Central memory CD4-positive, alpha-beta T cell (primary cell): ENCODE measurements at places on chromosomes 5 and 9.

GRCh38 chr5:2887481-2888348 lies 136.2 kb upstream of the IRX2 start:
- no peak for DNase-seq

GRCh38 chr9:14189146-14189545 lies 124.8 kb downstream of the NFIB start:
- DNase-seq, result no peak

- peak; percentile 2 for DNase-seq
Measured at GRCh38 chr9:20319641-20320337, 302.5 kb downstream of the MLLT3 start.

DNA sequence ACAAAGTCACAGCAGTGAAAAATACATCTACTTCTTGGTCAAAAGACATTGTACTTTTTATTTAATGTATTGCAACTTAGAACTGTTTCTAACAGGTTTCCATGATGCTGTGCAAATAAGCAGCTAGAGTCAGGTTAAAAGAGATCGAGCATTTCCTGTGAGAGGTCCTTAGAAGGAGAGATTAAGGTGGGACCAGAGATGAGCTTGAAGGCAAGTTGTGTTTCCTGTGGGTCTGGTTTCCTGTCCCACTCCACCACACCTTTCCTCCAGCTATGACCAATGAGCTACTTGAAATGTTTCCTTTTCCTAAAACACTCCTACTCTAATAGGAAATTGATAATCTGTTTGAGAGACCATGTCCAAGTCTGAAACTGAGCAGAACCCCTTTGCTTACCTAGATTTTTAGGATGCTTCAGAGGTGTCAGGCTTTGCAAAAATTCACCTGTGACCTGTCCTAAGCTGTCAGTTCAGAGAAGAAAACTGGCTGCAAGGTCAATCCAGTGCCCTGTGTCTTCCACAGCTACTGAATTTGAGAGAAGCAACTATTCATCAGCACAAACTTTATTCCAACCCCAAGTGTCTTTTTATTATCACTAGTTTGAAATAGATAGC lies 13.1 kb upstream of the RLN1 start:
- DNase-seq, result peak; percentile 21

- no peak for DNase-seq
Measured at GRCh38 chr5:108420158-108420557, 38.3 kb upstream of the FBXL17 start.

GRCh38 chr5:78002690-78003089 lies 226.6 kb upstream of the TBCA start:
- DNase-seq, result no peak

- DNase-seq, result no peak
Measured at GRCh38 chr9:79977510-79978197, 405.9 kb downstream of the TLE4 start.

DNA sequence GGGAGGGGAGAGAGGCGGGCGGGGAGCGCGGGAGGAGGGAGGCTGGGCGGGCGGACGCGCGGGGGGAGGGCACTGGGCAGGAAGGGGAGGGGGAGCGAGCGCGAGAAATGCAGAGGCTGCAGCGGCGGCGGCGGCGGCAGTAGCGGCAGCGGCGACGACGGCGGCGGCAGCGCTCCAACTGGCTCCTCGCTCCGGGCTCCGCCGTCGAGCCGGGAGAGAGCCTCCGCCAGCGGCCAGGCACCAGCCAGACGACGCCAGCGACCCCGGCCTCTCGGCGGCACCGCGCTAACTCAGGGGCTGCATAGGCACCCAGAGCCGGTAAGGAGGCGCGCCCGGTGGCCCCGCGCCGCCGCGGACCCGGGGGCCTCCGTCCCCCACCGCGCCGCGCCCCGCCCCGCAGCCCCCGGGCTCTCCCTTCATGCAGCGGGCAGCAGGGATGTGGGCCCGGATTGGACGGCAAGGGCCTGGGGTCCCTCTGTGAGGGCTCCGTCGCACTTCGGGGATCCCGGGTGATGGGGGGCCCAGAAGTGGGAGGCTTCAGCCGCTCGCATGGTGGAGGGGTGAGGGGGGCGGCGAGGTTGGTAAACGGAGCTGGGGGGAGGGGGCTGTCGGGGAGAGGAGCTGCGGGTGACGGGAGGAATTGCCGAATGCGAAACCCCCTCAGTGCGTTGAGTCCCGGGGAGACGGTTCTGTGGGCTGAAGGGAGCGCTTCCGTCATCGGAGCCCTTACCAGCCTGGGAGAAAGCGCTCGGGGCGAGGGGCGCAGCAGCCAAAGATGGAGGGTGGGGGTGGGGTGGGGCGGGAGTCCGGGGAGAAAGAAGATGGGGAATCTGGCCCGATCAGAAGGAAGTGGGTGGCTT lies at the start of gene BASP1:
TSS of gene BASP1 (plus strand) at position 139 of the 860 bp plus-strand sequence. CDS start 57,586 bp downstream, outside the sequence.
- DNase-seq, result peak; percentile 5

DNA sequence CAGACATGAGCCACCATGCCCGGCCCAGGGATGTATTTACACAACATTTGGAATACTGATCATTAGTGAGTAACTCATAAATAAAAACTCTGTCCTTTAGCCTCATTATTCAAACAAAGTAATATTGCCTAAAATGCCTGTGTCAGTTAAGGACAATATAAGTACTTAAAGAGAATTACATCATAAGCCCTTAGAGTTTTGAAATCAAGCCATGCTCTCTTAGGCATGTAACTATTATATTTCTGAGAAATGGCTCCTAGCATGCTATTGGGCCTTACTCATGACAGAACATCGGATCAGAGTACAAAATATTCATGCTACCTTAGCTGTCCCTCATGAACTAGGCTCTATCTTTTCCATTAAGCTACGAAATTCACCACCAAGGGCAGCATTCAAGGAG lies 309.3 kb downstream of the CHSY3 start:
- no peak for DNase-seq

- no peak for DNase-seq
Measured at GRCh38 chr9:86034863-86035734, 64.3 kb downstream of the GOLM1 start.

DNA sequence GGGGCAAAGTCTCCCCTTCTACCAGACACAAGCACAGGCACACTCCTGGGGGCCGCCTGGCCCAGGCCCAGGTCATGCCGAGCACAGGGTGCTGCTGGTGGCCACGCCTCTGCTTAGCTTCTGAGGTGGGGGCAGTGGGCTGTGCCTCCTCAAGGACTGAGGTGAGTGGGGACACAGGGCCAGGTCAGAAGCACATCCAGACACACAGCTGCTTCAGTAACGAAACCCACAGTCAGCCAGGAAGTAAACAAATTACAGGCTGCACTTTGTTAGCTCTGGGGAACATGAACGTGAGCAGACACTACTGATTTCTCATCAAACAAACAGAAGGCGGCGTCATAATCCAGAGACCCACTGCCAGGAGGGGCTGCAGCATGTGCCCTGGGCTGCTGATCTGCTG lies 192.4 kb downstream of the HSPA4 start:
- DNase-seq, result no peak

DNA sequence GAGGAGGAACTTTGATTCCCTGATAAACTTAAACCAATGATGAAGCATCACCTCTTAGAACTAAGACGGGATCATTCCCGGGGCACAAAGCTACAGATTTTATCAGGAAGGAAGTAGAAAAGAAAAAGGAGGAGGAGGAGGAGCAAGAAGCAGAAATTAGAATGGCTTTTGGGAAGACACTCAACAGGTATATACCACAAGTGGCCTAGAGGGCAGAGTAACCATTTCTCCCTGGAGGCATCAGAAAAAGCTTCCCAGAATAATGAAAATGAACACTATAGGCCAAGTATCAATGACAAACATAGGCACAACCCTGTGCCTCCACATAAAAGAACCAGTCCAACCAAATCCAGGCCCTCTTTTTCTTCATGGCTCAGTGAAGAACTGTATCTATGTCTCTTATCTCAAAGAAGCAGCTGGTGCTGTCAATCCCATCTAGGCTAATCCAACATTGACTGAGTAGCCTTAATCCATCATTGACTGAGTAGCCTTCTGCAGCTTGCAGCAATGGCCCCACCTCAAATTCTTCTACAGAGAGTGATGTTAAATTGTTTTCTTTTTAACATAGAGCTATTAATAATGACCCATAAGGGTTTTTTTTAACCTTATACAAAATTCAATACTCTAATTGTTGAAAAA lies 178.8 kb upstream of the KIF2A start:
- DNase-seq, result no peak

- DNase-seq, result no peak
Measured at GRCh38 chr9:97551308-97551707, 49.8 kb downstream of the TMOD1 start.

DNA sequence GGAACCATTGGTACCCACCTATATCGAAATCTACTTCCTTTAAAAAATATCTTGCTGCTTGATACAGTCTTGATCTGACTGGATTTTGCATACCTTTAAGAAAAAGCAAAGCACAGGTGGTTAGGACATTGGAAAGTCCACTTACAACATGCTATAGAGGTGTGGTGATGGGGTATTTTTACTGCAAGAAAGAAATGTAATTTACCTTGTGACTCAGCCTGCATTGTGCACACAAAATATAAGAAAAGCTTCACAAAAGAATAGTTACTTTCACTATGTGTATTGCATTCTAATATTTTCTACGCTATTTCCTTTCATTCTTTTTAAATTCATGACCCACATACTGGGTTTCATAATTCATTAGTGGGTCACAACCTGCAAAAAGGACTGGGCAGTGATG lies 236.2 kb upstream of the RASEF start:
- no peak for DNase-seq

DNA sequence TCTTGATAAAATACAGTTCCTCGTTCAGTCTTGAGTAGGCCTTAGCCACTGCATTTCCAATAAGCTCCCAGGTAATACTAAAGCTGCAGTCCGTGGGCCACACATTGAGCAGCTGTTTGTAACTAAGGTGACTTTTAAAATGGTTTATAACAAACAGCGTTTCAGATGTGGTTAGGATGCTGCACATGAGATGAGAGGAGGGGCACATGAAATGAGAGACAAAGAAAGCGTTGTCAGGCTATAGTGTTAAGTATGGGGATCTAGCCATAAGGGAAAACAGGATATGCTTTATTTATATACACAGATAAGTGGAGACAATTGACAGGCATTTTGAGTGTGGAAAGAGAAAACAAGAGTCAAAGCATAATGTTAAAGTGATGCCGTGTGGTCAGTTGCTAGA lies 89.9 kb downstream of the PAM start:
- DNase-seq, result no peak

GRCh38 chr5:127410959-127411358 lies 106.5 kb upstream of the PRRC1 start:
- no peak for DNase-seq

DNA sequence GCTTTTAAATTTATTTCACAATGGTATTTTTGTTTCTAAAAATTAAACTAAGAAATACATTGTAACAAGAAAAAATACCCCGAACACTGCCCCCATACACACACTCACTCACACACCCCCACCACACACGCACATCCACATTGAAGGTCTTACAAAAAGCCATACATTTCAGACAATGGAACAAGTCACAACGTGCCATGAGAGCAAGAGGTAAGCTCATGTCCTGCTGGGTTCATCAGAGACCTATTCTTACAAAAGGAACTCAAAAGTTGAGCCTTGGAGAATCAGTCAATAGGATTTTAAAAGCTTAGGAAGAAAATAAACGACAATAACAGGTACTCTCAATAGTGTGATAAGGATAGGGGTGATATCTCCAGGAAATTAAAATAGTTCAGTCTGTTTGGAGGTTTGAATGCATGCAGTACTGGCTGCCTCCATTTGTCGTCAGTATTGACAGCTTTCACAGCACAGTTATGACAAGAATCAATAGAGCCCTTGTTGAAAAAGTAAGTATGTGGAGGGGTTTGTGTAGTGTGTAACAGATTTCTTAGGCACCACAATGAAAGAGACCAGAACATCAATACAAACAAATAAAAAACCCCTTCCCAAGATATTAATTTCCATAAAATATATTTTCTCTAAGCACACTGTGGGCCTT lies 1826.2 kb upstream of the CDH6 start:
- DNase-seq, result no peak

DNA sequence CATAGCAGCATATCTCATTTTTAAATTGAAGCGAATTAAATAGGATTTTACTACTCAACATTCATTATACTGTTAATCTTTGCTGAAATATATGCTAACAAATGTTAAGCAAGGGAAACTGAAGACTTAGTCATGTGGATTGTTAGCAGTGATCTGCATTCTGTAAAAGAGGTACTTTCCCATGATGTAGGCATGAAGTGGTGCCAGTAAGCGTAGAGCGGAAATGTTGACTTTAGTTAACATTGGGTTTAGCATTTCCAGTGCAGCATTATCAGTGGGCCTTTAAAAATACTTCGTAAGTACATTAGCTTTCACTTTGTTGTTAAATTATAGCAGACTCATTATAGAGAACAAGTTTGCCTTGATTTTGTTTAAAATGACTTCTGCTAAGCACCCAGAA lies 130.3 kb downstream of the CDC42SE2 start:
- peak; percentile 79 for DNase-seq

DNA sequence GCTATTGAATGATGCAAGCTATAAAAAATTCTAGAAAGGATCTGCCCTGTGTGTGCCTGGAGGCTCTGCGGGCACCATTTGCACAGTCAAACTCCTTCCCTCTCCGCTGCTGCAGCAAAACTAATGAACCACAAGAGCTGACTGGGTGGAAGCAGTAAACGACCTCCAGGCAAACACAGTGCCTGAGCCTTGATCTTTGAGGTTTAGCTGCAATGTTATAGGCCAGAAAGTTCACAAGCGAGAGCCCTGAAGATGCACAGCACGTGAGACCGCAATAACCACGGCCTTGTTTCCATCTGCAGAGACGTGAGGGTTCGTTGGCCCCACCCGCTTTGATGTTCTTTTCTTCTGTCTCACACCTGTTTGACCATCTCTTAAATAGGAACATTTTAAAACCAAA lies 69.2 kb upstream of the S1PR3 start:
- DNase-seq, result peak; percentile 52

- no peak for DNase-seq
Measured at GRCh38 chr9:130370226-130370625, 74.5 kb upstream of the ASS1 start.

DNA sequence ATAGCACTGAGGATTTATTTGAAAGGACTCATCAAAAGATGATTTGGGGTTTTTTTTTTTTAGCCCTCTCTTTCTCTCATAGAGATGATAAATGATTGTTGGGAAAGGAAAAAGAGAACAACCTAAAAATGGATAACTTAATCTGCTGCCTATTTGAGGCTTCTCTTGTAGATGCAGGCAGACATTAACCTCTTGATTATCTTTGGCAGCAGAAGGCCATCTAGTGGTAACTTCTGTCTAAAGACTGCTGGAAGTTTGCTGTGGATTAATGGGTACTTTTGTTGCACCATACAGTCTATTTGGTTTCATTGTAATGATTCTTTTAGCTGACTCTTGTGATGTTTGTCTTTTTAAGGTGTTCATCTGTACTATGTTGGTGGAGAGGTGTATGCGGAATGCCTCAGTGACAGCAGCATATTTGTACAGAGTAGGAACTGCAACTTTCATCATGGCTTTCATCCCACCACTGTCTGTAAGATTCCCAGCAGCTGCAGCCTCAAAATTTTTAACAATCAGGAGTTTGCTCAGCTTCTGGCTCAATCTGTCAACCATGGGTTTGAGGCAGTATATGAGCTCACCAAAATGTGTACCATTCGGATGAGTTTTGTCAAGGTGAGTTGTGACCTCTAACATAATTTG lies 18.8 kb downstream of the SMIM32 start:
- DNase-seq, result no peak
